Activated T-cell treated with anti-CD3 and anti-CD28 coated beads, Interleukin-2, amount 50 U/mL, for 1 hour (primary cell): ENCODE measurements at places on chromosomes 4 and X.
A peak's percentile ranks its signal among the peaks of the same experiment; 100 is the strongest.

GRCh38 chr4:1207603-1208265 is 35.4 kb upstream of the SPON2 start:
- DNase-seq: peak; percentile 13

DNA sequence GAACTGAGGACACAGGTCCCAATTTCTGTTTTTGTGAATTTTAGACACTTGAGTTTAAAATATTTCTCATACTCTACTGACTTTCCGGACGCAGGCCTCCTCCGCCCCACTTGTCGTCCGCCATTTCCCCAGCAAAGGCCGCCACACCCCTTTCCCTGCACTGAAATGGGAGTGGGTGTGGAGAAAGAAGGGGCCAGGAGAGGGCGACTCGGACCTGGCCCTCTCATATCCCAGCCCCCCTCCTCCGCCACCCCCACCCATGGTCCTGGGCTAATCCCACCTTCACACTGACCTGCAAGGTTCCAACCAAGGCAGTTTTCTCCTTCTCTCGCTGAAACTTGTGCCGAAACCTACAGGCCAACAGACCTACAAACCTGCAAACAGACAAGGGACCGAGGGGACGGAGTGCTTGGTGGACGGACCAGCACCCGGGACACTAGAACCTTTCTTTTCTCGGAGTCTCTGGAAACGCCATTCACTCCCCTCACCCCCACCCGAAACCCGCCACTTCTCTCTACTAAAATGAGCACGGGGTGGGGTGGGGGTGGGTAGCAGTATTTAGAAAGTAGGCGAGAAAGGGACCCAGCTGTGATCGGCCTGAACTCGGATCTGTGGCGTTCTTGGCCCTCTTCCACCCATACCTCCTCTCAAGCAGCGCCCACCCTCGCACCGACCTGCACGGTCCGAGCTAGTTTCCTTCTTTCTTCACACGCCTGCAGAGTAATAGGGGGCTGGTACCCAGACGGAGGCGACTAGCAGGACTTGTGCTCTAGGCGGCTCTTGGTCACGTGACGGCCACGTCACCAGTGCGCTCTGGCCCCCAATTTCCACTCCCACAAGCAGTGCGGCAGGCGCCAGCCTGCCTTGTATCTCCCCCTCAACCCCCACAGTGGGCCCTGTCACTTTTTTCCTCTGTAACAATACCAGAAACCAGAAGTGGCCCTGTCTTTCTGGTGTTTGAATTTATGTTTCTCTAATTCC is at the start of gene ARMCX6:
Gene ARMCX6 (minus strand): TSS at position 790 of the 981 bp plus-strand sequence. CDS start 1,380 bp downstream, outside the sequence.
- DNase-seq: peak; percentile 74

- no peak for DNase-seq
Measured at GRCh38 chr4:6334203-6334887, 64.7 kb downstream of the WFS1 start.

DNA sequence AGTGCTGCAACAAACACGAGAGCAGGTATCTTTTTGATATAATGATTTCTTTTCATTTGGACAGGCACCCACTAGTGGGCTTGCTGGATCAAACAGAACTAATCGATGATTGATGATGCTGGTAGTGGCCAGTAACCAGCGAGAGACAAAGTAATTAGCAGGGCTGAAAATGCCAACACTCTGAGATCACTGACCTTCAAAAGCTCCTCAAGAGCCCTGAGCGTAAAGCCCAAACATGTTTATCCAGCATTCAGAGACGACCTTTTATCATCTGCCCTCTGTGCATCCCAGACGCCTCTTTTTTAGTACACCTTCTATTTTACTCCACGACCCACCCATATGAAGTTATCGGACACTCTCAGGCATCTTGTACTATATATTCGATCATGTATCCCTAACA is 186.2 kb downstream of the PRDM5 start:
- DNase-seq: no peak

- no peak for DNase-seq
Measured at GRCh38 chrX:43664258-43664657, 8.2 kb downstream of the MAOA start.

DNA sequence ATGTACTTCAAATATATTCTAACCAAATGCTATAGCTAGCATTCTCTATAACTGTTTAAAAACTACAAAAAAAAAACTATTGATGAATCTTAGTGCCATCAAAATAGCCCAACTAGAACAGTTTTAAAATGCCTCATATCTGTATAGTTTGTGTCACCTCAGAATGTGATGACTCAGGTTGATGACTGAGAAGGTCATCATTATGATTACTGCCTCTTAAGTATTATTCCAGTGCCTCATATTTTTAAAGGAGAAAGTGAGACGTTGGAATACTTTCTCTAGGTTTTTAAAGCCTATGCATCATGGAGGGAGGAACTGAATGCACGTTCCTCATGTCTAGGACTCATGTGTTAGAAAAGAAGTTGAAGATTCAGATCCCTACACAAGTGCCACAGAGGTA is 88.2 kb downstream of the TMA16 start:
- DNase-seq: no peak

GRCh38 chr4:44544158-44544557 is 95.5 kb upstream of the KCTD8 start:
- DNase-seq: no peak

DNA sequence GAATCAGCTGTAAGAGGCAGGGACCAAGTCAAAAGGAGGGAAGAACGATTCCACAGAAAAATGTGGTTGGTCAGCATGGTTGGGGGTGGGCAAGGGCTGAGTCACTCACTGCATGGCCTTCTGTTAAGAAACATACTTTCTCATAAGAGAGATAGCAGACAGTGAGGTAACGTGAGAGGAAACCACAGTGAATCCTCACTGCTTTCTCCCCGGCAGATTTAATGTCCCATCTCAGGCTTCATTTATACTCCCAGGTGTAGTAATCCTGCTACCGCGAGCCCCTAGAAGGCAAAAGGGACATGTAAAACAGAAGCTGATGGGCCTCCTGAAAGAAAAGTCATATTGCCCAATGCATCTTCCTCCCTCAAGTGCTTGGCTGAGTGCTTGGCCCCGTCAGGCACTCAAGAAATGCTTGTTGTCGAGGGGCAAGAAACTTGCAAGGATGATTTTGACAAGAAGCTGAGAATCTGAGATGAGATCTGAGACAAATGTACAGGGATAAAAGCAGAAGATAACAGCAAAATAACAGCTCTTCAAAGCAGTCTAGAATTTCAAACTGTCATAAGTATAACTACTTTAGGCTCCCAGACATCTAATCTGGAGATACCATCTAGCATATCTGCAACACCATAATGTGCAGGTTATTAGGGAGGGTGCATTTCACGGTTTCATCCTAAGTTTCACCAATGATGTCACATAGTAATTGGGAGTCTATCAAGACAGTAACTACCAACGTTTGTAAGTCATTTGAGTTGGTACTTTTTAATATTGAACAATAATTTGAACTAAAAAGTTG is 40.2 kb downstream of the SH3KBP1 start:
- DNase-seq: no peak

DNA sequence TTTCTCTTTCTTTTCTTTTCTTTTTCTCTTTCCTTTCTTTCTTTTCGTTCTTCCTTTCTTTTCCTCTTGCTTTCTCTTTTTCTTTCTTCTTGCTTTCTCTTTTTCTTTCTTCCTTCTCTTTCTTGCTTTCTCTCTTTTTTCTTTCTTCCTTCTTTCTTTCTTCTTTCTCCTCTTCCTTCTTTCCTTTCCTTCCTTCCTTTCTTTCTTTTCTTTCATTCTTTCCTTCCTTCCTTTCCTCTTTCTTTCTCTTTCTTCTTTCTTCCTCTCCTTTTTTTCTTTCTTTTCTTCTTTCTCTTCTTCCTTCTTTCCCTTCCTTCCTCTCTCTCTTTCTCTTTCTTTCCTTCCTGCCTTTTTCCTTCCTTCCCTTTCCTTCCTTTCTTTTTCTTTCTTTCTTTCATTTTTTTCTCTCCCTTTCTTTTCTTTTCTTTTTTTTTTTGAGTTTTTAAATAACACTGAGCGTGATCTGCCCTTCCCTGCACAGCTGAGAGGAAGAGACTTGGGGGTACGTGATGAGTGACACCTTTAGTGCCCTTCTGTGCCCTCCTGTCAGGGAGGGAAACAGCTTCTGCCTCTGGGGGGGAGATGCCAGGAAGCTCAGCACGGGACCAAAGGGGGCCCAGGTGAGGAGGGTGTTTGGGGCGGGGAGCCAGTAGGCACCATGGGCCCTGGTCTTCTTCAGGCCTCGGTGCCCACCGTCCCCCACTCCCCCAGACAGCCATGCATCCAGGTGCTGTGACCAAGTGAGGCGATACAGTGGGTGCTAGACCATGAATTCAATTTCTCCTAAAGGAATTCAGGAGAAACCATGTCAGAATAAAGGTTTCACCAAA is 36.6 kb upstream of the CDKN2AIP start:
- DNase-seq: no peak

DNA sequence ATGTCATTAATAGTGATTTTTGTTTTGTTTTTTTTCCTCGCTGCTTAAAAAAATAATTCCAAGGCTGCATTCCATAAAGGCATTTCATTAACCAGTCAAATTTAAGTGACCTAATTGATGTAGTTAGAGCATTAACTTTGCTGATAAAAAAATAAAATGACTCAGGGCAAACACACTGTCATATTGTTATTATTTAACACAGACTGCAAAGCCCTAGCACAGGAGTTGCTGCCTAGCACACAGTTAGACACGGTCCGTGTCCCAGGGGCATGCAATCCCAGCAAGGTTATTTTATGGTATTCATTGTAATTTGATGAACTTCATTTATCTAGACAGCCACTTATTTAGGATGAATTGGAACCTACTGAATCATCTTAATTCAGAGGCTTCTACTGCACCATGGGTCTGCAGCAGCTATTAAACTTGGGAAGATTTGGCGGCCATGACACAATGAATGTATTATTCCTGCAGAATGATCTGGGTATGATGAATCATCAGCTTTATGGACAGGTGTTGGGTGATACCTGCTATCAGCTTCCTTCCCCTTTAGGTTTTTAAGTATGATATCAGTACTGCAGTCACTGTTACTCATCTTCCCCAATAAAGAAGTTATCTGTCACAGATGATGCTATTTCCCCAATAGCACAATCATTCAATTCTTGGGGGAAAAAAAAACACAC is 182.7 kb downstream of the PPARGC1A start:
- DNase-seq: no peak

- DNase-seq: no peak
Measured at GRCh38 chr4:121679951-121680350, 16.8 kb downstream of the ANXA5 start.
